Activated gamma-delta T cell (primary cell): ENCODE measurements at places on chromosomes 7 and 10.

DNA sequence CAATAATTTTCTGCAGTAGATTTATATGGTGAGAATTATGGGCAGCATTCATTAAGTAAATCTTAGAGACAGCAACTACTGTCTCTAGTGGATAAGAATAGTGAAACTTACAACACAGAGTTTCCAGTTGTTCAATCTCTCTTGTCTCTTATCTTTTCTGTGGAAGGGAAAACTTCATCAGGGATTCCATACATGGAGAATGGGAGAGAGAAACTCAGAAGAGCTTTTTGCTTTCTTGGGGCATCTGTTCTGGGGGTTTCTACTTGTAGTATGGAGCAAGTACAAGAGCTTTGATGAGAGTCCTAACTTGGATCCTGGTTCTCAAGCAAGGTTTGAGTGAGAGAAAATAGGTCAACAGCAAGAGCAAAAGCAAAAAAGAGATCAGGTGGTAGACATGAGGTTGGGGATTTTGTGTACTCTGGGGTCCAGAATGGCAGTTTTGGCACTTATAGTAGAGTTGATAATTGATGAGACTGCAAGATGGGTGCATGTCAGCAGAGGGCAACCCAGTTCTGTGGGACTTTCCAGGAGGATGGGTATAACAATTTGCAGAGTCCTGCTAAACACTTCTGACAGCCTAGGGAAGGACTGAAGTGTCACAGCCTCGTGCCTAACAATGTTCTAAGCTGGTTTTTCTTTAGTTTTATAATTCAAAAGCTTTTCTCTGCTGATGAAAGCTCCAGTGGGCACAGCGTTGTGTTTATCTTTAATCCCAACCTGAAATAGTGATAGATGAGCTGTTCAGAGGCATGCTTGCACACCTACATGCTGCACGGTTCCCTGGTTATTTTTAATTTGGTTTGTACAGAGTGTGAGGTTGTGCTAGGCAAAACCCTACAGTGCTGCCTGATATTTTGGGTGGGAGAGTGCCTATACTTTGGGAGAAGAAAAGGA, 32.0 kb upstream of the STRIP2 start:
- no peak for DNase-seq

GRCh38 chr7:91780521-91780920, 100.0 kb downstream of the MTERF1 start:
- DNase-seq, result no peak

DNA sequence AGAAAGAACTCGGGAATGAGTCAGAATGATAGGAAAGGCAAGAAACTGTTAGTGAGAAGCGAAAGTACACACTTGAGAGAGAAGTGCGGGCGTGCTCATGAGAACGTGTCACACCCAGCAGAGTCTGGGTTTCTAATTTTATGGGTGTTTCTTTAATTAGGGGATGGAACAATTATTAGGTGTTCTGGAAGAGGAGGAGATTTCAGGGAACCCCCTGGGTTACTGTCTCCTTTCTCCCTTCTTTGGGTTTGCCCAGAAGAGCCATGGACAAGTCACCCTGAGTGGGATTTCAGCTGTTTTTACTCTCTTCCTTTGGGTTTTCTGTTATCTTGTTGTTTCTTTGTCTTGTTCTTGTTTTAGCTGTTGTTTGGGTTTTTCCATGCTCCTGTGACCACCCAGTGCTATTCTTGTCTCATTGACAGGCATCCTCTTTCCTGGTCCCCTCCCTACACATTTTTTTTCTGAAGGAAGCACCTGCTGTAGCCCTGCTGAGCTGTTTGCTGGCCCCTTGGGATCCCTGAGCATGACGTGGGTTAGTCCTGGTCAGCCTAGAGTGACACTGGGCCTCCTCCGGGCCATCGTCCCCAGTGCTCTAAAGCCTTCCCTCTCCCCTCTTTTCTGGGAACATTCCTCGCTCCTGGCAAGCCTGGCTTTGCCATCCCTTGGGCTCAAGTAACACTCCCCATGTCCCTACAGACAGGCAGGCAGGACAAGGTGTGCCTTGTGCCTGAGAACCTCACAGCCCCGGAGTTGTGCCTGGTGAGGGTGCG, 3.5 kb downstream of the SH2D4B start:
- DNase-seq, result no peak

- DNase-seq, result no peak
Measured at GRCh38 chr7:28044825-28045224, 135.8 kb downstream of the JAZF1 start.

GRCh38 chr10:119706521-119707278, 19.1 kb upstream of the INPP5F start:
- no peak for DNase-seq

GRCh38 chr10:73456187-73456890, 23.0 kb upstream of the MSS51 start:
- DNase-seq, result no peak

DNA sequence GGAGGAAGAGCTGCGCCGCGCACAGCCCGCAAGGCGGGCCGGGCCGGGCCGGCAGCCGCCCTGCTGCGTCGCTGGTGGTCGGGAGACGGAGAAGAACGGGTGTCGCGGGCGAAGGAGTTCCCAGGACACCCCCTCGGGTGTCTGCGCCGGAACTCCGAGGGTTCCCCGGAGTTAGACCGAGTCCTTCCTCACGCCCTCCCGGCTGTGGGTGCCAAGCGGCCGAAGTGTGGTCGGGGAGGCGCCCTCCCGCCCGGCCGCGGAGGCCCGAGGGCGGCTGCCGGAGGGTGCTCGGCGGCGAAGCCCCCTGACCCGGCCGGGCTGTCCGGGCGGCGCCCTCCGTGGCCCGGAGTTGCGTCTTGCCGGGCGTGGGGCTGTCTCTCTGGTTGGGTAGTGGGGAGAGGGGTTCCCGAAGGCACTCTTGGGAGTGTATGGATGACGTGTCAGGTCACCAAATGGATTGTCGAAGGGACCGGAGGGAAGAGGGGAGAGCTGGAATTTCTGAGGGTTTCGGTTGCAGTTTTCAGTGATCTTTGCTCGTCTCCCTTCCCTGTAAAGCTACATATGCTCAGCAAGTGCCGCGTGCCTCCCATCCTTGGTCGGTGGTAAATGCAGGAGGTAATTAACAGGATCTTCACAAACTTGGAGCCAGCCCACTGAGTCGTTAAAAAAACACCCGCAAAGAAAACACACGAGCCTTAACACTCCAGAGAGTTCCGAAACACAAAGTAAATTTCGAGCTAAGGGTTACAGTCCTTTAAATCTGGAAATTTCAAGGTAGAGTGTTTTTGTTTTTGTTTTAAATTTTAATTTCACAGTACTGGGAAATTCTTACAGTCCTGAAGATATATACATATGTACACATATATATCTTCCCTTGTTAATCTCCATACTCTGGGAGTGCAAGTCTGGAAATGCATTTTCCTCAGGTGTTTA, 871 bp downstream of the ST7 start:
- DNase-seq, result no peak

- DNase-seq, result no peak
Measured at GRCh38 chr7:30598121-30598876, 3.6 kb downstream of the GARS1 start.

DNA sequence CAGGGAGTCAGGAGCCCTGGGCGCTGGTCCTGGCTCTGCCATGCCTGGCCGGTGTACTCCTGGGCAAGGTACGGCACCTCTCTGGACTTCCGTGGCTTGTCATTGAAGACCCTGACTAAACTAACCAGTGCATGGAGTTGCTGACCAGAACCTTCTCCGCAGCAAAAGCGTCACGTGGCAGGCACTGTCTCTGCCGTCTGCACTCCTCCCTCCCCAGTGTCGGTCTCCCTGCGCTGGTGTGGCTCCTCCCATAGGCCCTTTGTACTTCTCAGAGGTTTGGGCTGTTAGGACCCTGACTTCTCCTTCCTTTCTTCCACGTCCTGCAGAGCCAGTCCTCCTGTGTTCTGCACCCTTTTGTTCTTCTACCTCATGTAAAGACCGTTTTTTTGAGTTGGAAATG, 100.6 kb upstream of the CREB5 start:
- DNase-seq, result no peak

- DNase-seq, result no peak
Measured at GRCh38 chr10:87672551-87672950, 12.9 kb downstream of the PAPSS2 start.

- no peak for DNase-seq
Measured at GRCh38 chr10:36119455-36119854, 477.4 kb upstream of the FZD8 start.

DNA sequence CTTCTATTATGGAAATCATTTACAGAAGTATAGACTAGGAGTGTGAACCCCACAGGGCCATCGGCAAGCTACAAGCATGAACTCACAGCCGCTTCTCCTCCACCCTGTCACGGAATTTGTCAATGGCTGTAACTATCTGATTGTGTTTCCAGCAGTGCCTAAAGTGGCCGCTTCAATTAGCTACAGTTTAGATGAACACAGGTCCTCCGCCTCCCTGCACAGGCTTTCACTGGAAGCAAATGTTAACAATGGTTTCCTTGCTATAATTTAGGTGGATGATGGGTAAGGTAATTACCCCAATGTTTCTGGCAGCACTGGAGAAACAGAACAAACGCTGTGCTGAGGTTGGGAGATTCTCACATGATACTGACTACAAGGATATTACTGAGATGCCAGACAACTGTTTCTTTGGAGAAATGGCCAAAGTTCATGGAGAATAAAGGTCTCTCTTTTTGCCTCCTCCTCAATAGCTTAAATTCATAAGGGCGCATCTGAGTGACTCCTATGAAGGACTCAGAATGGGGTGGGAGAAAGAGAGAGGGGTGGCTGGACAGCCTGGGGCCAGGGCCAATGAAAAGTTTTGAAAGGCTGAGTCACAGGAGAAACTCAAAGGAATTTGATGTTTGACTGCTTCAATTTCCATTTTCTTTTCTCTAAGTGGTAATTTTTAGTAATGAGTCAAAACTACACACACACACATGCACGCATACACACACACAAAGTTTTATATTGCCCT, 78.9 kb downstream of the SVIL start:
- DNase-seq, result no peak

DNA sequence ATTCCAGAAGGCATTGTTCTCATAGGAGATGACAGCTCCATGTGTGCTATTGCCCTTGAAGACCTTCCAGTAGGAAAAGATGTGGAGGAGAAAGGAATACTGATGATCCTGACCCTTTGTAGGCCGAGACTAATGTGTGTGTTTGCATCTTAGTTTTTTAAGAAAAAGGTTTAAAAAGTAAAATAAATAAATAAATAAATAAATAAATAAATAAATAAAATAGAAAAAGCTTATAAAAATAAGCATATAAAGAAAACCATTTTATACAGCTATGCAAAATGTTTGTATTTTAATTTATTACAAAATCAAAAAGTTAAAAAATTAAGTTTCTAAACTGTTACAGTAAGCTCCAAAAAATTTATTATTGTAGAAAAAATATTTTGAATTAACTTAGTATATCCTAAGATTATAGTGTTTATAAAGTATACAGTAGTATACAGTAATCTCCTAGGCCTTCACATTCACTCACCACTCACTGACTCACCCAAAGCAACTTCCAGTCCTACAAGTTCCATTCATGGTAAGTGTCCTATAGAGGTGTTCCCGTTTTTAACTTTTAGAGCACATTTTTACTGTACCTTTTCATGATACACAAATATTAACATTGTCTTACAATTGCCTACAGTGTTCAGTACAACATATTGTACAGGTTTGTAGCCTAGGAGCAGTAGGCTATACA, 435.2 kb upstream of the SEMA3A start:
- no peak for DNase-seq

DNA sequence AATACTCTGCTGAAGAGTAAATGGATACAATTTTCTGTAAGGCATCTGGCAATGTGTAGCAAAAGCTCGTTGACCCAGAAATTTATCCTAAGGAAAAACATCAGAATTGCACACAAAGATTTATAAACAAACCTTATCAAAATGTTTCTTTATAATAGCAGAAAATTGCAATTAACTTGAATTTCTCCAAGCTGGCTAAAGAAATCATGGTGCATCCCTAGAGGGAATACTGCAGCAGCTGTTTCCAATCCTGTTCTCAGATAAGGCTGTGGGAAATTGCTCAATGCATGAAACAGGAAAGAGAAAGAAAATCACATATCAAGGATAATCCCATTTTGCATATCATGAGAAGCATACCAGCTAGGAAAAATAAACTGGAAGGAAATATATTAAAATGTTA, 18.7 kb downstream of the TACR2 start:
- no peak for DNase-seq

- no peak for DNase-seq
Measured at GRCh38 chr10:67666416-67667034, 29.5 kb downstream of the CTNNA3 start.

- no peak for DNase-seq
Measured at GRCh38 chr7:25968205-25968993, 183.6 kb upstream of the NFE2L3 start.

- DNase-seq, result no peak
Measured at GRCh38 chr7:87528730-87529129, 53.2 kb upstream of the ABCB4 start.

DNA sequence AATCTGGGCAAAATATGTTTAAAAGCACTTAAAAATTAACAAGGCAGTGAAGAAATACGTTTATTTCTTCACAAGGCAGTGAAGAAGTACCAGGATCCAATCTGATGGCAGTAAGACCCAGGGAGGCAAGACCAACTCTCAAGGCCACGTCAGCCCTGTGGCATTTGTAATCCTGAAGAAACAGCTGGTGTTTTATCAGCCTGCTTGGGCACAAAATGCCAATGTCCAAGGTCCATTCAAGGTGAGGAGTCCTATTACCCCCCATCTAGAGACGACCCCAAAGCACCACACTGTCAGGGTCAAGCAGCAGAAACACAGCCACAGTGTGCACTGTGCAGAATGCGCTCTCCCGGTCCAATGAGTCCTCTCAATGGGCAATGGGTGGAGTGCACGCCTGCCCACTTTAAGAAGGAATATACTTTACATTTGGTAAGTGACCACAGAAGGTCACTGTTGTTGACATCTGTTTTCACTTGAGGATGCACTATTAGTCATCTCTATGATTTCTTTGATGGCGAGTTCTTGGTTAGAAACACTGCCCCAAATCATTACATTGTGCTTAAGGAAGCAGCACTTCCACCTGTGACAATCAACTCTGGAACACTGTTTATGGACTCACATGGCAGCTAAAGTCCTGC, 12.8 kb downstream of the CPXM2 start:
- DNase-seq, result no peak

- DNase-seq, result no peak
Measured at GRCh38 chr7:39406467-39406866, 159.7 kb upstream of the YAE1 start.

- no peak for DNase-seq
Measured at GRCh38 chr10:133438711-133439273, 14.4 kb upstream of the SPRN start.

DNA sequence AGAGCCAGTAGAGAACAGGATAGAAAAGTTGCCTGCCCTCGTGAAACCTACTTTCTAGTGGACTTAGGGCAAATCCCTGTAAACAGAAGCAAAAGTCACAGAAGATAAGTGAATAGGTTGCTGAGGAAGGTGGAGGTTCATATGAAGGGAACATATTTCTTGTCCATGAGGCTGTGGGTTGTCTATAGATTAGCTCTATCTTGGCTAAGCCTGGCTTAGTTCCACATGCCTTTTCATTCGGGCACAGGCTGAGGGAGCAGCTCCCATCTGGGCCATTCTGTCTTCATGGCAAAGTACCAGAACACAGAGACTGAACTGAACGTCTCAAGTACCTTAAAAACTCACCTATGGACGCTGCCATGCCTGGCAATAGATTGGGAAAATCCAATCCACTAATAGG, 45.3 kb downstream of the BZW2 start:
- DNase-seq, result no peak
